Myometrial cell (primary cell): ENCODE measurements at places on chromosomes 5 and 9. TPM values are rescaled to one million over a fixed set of nuclear protein-coding genes. Genes with fewer than 3 reads are reported as not detected.

Gene PHYHD1
- 5.5 and 9.7 TPM in 2 replicates for total RNA-seq

Gene ADRA1B
- total RNA-seq: under 0.01 TPM in 1 of 2 replicates, not detected in the other

Gene ENTREP1
- total RNA-seq: not detected in 2 replicates

Gene PCDHGB2
- 0.53 and 0.86 TPM in 2 replicates for total RNA-seq

Gene IRGM
- not detected in 2 replicates for total RNA-seq

Gene GABRP
- not detected in 2 replicates for total RNA-seq

Gene GABRA1
- not detected in 2 replicates for total RNA-seq

Gene GPX8
- total RNA-seq: 149 and 187 TPM in 2 replicates

Gene TRIM36
- total RNA-seq: 0.86 and 1.2 TPM in 2 replicates

Gene SCGB3A2
- total RNA-seq: not detected in 2 replicates

Gene FAM120A
- 90.5 and 100 TPM in 2 replicates for total RNA-seq

Gene AKNA
- total RNA-seq: 8.2 and 8.9 TPM in 2 replicates

Gene TOR4A
- total RNA-seq: 51.3 and 58.7 TPM in 2 replicates

Gene STKLD1
- 0.18 and 1.7 TPM in 2 replicates for total RNA-seq

Gene SPRY4
- 26.1 and 31.7 TPM in 2 replicates for total RNA-seq

Gene TSSK1B
- not detected in 2 replicates for total RNA-seq
